ENCODE measurements at places on chromosomes 16 and 17. TPM values are rescaled to one million over a fixed set of nuclear protein-coding genes. Genes with fewer than 3 reads are reported as not detected.

Gene KIFC3
- 65.3 TPM for total RNA-seq

- DNase-seq, result peak; percentile 59
Measured at GRCh38 chr17:67211742-67212141, 33.3 kb downstream of the HELZ start.

- peak; percentile 91 for DNase-seq
Measured at GRCh38 chr16:69199382-69199781, 12.4 kb downstream of the SNTB2 start.

DNA sequence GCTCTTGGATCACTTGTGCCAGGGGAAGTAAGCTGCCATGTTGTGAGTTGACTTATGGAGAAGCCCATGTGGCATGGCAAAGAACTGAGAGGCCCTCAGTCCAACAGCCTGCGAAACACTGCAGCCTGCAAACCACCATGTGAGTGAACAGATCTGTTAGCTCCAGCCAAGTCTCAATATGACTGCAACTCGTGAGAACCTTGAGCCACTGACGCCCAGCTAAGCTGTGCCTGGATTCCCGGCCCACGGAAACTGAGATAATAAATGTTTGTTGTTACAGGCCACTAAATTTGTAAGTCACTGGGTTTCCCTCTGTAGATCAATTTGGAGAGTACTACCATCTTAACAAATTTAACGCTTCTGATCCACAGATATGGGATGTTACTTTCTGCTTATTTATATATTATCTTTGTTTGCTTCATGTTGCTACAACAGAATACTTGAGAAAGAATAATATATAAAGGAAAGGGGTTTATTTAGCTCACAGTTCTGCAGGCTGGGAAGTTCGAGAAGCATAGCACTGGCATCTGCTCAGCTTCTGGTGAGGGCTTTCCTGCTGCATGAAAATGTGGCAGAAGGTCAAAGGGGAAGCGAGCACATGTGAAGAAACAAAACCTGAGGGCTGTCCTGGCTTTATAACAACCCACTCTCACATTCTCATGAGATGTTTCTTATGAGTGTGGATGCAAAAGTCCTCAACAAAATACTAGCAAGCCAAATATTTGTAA lies 29.4 kb upstream of the ATP2A3 start:
- DNase-seq, result no peak

Measured in GM23248 (cell line).